ENCODE measurements at places on chromosomes 7 and 10.

- DNase-seq = no peak
These were observed 15.7 kb upstream of the ARMC3 start for GRCh38 chr10:22911889-22912762.

- DNase-seq = no peak
These were observed 26.1 kb downstream of the DIP2C start for GRCh38 chr10:663466-663751.

GRCh38 chr10:78919181-78919966, 149.4 kb upstream of the ZMIZ1 start:
- no peak for DNase-seq

- peak; percentile 93 for DNase-seq
These were observed 65.5 kb downstream of the PYROXD2 start for GRCh38 chr10:98349508-98349922.

DNA sequence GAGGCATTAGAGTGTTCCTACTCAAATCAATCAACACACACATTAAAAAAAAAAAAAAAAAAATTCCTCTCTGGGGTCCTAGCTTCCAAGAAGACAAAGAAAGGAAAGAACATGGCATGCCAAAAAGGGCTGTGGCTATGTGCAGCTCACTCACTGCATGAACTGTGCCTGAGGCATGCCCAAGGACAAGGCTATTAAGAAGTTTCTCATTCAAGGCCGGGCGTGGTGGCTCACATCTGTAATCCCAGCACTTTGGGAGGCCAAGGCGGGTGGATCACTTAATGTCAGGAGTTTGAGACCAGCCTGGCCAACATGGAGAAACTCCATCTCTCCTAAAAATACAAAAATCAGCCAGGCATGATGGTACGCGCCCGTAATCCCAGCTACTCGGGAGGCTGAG, 41.9 kb upstream of the PPP3CB start:
- DNase-seq = no peak
